ENCODE measurements at places on chromosomes 7 and 10.

DNA sequence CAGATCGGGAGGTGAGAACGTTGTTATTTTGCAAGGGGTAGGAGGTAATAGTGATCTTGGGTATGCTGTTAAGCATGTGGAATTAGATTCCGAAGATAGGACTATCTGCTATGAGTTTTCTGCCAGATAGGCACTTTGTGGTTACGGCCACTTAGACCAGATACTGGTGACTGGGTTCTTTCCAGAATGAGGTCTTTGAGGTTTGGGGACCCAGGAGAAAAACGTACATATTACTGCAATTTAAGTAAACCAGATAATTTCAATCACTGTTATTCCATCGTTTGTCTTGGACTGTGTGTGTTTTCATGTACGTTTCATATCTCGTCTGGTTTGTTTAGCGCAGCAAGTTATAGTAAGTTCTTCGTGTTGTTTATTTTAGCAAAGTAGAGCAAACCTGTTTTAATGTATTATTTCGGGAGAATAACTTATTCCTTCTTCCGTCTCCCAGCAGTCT, 312 bp downstream of the ARL4A start:
- DNase-seq = no peak

DNA sequence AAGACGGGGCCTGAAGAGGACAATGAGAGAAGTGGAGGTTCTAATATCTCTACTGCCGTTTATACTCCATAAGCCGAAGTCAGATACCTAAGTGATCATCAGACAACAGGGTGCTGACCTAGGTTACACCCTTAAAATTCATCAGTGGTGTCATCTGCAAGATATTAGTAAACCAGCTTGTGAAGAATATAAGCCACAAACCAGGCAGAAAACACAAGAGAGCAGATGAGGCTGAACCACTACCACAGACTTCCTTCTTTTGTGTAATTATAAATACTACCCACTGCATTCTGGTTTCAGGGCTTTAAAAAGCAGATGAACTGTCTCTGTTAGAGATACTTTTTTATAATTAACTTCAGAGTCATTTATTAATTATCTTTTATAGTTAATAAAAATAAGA, 69.0 kb upstream of the LRRC17 start:
- DNase-seq = no peak

GRCh38 chr10:61919646-61920215, 18.2 kb downstream of the ARID5B start:
- no peak for DNase-seq

- DNase-seq = no peak
Measured at GRCh38 chr7:101633511-101633910, 4.4 kb upstream of the MYL10 start.

- DNase-seq = no peak
Measured at GRCh38 chr7:139582130-139582650, 58.7 kb downstream of the CLEC2L start.

DNA sequence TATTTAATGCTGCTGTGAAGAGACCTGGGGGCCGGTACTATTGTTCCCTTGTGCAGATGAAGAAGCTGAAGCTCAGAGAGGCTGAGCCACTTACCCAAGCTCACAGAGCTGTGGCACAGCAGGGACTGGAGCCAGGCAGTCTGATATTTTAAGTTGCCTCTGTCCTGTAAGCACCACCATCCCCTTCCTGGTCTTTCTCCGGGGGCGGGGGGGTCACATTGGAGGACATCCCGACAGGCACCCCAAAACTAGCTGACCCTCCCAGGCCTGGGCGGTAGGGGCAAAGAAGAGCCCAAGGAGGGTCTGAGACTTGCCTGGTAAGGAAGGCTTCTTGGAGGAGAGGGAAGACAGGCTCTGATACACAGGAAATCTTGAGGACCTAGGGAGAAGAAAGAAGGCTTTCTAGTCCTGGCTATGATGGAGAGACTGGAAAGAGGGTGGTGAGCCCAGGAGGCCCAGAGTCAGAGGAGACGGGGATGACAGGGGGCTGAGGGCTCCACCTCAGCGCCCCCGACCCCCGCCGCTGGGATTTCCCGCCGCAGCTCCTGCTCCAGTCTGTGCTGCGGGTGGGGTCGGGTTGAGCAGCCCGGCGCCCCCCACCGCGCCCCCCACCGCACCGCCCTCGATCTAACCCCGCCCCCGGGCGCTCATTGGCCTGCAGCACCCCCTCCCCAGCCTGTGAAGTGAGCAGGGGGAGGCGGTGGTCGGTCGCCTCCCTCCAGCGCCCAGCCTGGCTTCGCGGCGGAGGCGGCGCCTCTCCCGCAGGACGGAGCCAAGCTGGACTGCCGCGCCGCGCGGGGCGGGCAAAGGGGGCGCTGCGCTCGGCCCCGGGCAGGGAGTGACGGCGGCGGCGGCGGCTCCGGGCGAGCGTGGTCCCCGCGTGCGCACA, at the start of gene ADCYAP1R1:
ADCYAP1R1 (plus strand) TSS at position 711 of the 889 bp plus-strand sequence. CDS start 10,957 bp downstream, outside the sequence.
- no peak for DNase-seq

- no peak for DNase-seq
Measured at GRCh38 chr7:156656598-156656997, 16.0 kb downstream of the RNF32 start.

- no peak for DNase-seq
Measured at GRCh38 chr10:32121648-32122047, 65.4 kb upstream of the KIF5B start.

GRCh38 chr10:62248465-62248864, 20.2 kb downstream of the RTKN2 start:
- DNase-seq = no peak

DNA sequence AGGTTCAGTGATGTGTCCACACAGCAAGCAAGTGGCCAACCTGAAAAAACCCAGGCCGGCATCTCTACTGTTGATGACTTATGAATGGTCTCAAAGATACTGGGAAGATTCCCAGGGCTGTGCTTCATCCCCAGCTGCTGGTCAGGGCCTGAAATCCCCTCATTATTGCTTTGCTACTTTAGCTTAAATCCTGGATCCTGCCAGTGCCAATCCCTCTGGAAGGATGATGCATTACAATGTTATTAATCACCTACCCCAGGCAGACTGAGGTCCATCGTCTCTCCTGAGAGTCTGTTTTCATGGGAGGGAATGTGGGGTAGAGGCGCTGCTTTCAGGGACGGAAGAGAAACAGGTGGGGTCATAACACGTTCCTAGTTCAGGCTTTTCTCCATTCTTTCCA, 371.6 kb downstream of the RPS24 start:
- no peak for DNase-seq

- DNase-seq = no peak
Measured at GRCh38 chr7:128755075-128755818, 16.1 kb downstream of the CALU start.

DNA sequence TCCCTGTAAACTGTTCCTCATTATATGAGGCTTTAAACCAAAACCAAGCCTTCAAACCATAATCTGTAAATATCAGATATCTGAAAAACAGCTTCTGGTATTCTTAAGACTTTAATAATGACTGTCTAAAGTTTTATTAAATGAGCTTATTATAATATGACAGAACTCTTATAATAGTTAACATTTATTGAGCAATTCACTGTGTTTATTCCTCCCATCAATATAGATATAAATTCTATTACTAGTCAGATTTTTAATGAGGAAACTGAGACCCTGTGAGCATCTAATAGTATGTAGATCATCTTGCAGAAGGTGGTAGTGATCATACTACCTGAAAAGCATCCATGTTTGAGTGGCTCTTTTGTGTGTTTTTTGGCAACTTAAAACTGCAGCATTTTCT, 45.1 kb downstream of the KIF11 start:
- DNase-seq = no peak

- DNase-seq = peak; percentile 17
Measured at GRCh38 chr10:105837951-105838350, 1196.9 kb downstream of the SORCS3 start.

DNA sequence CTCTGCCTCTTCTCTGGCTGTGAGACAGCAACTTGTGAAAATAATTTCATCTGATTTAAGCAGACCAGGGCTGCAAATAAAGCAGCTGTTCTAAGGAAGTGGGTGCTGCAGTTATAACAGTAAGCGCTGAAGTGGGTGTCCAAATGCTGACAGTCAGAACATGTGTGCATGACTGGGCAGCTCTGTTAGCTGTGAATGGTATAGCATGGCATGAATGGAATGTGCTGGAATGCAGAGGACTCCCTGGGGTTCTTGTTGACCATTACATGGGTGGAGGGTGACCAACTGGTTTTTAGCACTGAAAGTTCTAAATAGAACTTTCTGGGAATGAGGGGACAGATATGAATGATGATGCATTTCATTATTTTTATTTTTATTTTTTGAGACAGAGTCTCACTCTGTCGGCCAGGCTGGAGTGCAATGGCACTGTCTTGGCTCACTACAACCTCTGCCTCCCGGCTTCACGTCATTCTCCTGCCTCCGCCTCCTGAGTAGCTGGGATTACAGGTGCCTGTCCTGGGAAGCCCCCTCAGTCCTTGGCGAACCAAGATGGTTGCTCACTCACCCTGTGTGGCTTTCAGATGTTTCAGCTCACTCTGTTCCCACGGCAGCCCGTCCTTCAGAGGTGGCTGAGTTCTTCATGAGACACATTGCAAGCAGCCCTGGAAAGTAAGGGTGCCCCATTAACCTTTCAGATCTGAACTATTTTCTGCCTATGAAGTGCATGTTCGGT, 319.8 kb upstream of the PHYHIPL start:
- peak; percentile 92 for DNase-seq

GRCh38 chr10:101052285-101052684, 9.5 kb upstream of the KAZALD1 start:
- no peak for DNase-seq

DNA sequence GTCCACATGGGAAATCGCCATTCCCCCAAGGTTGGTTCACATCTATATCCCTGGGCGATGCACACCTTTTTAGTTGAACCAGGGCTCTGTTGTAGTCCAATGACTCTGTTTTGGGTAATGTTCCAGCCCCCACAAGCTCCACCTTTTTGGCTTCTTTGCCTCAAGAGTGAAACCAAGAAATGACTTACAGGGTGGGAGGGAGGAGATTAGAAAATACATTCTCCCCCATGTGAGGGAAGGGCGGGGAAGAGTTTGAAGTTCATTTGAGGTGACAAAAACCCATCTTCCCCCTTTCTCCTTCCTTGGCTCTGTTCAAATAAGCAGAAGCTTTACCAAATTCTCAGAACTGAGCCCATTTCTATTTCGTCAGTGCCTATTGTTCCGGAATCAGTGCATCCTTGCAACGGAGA, 82.8 kb downstream of the GATA3 start:
- DNase-seq = no peak

- DNase-seq = no peak
Measured at GRCh38 chr7:136514776-136515175, 353.7 kb upstream of the CHRM2 start.

GRCh38 chr10:1526436-1527055, 210.8 kb downstream of the ADARB2 start:
- no peak for DNase-seq

GRCh38 chr10:5509691-5510090, 10.3 kb upstream of the CALML5 start:
- DNase-seq = no peak

GRCh38 chr7:2934984-2935740, 91.1 kb upstream of the GNA12 start:
- DNase-seq = no peak

DNA sequence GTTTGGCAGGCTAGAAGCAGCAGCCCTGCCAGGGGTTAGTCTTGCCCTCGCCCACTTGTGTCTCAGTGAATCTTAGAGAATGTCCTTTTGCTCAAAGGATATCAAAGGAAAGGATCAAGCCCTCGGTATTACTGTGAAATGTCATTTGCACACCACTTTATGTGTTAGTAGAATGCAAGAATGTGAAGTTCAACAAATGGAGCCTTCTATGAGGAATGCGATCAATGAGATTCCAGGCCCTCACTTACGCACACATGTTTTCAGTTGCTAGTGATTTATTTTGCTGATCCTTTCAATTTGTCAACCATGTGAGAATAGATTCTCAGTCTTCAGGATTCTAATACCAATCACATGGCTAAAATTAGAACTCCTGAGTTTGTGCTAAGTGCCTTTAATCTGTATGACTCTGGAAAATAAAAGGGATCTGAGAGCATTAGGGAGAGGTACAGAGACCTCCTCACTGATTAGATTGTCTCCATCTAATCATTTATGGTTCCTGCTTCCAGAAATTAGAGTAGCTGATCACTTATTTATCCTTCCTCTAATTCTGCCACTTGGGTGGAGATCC, 123.0 kb upstream of the SP4 start:
- DNase-seq = no peak

DNA sequence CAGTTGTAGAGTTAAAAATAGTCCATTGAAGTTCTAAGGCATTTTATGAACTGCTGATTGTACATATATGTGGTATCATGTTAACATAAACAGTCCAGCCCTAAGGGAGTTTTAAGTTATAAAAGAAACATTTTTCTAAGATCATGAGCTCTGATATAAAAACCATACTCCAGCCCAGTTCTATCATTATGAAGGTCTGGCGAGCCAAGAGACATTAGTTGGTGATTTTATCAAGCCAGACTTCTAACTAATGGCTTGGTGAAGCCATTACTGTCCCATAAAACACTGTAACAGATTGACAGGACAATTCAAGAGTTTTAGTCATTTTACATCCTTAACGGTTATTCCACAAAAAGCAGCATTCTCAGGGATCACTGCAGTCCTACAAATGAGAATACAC, 221.6 kb downstream of the RNLS start:
- DNase-seq = no peak

- DNase-seq = no peak
Measured at GRCh38 chr10:125559210-125559609, 123.8 kb downstream of the TEX36 start.

- DNase-seq = no peak
Measured at GRCh38 chr10:116597543-116597942, 6.8 kb downstream of the PNLIPRP1 start.

DNA sequence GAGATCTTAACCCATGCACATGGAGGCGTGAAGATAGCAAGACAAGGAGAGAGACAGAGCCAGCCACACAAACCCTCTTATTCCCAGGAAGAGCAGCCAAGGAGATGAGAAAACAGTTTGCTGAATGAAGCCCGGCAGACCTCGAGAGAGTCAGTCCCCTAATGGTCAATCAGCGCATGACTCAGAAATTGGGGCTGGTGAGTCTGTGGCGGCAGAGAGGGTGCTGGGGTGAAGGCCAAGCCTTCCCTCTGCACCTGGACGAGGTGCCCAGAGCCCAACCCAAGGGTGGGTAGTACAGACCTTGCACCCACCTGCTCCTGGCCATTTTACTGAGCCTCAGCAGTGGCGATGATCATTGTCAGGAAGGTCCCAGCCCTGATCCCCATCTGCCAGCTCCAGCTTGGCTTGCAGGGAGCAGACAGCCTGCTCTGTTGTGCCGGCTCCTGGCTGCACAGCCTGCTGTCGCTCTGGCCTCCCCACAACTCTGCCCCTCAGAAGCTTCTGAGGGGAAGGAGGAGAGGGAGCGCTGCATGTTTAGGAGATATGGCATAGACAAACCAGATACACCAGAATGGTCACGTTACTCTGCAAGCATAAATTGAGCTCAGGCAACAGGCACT, 256.6 kb downstream of the RPS24 start:
- DNase-seq = no peak

DNA sequence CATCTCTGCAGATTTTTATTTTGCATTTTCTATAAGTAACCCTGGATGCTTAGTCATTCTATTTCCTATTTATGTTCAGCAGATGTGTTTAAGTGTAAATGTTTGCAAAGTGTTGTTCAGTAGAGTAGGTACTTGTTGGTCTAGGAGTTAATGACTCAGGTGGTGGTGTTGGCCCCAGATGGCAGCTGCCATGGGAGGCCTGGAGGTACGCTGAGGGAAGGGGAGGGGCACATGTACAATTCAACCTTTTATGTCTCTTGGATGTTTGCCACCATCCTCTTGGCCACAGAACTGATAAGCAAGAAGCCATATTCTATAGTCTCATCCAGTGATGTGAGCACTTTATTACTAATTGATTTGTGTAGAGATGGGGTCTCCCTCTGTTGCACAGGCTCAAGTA, 68.1 kb upstream of the SLC39A12 start:
- no peak for DNase-seq

- no peak for DNase-seq
Measured at GRCh38 chr7:28630350-28630749, 218.0 kb downstream of the CREB5 start.

Data from NCI-H460 (cell line).